ENCODE measurements at places on chromosomes 3 and 15. TPM values are rescaled to one million over a fixed set of nuclear protein-coding genes. Genes with fewer than 3 reads are reported as not detected.

DNA sequence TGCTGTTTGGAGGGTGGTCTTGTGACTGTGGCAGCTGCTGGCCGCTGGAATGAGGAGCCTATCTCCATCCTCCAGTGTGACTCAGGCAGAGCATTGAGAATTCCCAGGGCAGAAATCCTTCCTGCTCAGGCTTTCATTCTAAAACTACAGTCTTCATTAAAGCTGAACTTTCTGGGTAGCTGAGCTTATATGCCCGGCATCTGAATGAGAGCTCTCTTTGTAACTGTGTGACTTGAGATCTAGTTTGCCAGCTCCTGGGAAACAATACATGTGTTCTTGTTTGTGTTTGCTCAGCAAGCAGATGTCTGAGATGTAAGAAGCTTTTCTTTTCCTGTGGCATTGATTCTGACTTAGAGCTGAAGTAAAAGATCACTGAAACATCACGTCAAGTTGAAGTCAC lies 22.4 kb downstream of the RLBP1 start:
- H3K4me1 ChIP-seq, result peaks cover 16% of the 10 kb centered on the region
- no peak for DNase-seq
- no peaks in the 10 kb centered on the region for H3K27me3 ChIP-seq
- H3K4me3 ChIP-seq, result no peak overlapping the region
- peaks cover 19% of the 10 kb centered on the region for H3K36me3 ChIP-seq
- no peak overlapping the region for H3K27ac ChIP-seq

DNA sequence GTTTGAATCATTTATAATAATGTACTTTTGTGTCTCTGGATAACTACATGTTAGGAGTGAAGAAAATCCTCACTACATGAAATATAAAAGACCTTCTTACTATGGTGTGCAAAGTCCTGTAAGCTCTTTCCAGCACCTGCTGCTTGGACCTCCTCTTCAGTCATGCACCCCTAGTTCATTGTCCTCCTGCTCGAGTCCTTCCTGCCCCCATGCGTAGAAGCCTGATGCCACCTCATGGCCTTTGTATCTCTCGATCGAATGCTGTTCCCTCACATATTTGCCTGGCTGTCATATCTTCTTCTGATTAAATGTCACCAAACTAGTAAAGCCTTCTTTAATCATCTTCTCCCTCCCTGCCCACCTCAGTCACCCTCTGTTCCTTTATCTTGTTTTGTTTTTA lies 49.9 kb upstream of the SUCLG2 start:
- H3K36me3 ChIP-seq, result no peaks in the 10 kb centered on the region
- H3K4me3 ChIP-seq, result no peak overlapping the region
- no peak for DNase-seq
- no peak overlapping the region for H3K27ac ChIP-seq
- H3K27me3 ChIP-seq, result no peaks in the 10 kb centered on the region

DNA sequence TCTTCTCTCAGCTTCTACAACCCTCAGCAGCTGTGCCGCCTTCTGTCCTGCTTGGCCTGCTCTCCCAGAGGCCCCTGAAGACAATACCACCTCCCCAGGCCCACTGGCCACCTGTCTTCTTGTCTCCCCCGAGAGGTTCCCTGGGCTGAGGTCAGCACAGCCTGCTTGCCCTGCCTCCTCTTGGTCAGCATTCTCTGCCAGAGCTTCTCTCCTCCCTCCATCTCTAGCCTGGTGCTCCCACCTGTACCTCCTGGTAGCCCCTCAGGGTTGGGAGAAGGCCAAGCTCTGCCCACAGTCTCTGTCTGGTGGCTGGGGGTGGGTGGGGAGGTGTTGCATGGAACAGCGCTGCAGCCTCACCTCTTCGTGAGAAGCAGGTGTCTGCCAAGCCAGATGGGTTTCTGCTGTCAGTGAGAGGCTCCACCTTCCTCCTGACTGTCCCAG lies 5.6 kb upstream of the ISLR start:
- H3K27me3 ChIP-seq, result no peaks in the 10 kb centered on the region
- no peak overlapping the region for H3K27ac ChIP-seq
- no peak for DNase-seq
- no peaks in the 10 kb centered on the region for H3K36me3 ChIP-seq
- no peak overlapping the region for H3K4me3 ChIP-seq
- peaks cover 32% of the 10 kb centered on the region for H3K4me1 ChIP-seq

DNA sequence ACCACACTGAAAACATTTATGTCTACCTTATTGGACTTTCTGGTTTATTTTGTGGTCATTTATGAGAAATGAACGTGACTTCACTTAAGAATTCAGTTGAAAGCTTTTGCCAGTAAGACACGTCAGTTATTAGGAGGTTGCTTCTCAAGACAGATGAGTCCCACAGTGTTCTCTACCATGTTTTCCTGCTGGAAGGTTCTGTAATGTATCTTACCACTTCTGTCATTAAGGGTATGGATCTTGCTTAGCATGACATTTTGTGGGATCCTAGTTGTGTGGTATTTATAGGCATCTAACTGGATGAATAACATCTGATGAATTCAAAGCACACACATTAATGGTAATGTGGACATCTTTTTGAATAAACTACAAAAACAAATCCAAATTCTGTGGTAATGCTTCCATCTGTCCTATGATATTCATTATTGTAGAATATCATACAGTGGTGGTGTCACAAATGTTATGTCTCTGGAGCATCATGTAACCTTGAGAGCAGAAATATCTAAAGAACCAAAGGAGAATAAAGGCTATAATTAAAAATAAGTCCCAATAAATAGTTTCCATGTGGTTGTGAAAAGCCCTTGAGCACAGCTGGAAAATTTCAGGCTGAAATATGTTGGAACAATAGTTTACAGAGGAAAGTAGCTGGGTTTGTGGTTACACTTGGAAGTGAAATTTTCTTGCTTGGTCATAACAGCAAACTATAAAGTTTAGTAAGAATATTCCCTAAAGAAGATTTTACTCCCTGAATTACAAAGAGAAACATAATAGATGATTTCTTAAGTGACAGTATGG lies 61.5 kb downstream of the C3orf38 start:
- H3K36me3 ChIP-seq, result no peaks in the 10 kb centered on the region
- DNase-seq, result no peak
- no peak overlapping the region for H3K27ac ChIP-seq

DNA sequence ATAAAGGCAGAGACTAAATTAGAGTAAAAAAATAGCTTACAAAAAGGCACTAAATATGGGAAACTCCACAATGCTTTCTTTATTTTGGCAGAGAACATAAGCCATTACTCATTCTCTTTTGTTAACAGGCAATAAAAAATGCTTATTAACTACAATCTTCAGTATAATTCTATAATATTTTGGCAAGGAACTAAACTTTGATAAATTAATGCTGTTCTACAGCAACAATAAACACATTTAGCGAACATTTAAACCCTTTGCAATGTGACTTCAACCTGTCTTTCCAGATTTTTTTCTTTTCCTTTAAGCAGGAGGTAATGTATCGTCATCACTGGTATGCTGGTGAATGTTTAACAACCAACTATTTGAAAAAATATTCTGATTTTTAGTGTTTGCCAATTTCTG lies 42.2 kb upstream of the POU1F1 start:
- no peak overlapping the region for H3K4me3 ChIP-seq
- DNase-seq, result peak; percentile 72
- H3K27ac ChIP-seq, result no peak overlapping the region
- H3K27me3 ChIP-seq, result no peaks in the 10 kb centered on the region

DNA sequence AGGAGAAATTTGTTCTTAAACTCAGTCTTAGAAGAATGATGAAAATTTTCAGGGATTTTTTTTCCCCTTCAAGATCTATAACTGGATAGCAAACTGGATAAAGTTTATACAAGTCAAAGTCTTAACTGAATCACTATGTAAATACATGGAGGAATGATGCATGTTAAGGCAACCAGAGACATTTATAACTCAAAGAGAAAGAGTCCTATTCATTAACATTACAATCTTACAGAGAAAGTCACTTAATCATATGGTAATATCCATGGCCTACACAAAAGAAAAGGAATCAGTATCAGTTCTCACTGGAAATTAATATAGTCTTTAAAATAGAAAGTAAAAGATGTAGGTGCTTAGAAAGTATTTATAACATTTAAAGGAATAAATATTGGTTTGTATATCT lies 869.1 kb downstream of the TBL1XR1 start:
- H3K4me3 ChIP-seq, result no peak overlapping the region
- DNase-seq, result no peak
- H3K27ac ChIP-seq, result no peak overlapping the region
- H3K27me3 ChIP-seq, result no peaks in the 10 kb centered on the region

The DNAH12 gene
- 13.4 TPM for total RNA-seq

The WDR49 gene
- total RNA-seq, result 17.6 TPM
